Urothelium cell line (cell line): ENCODE measurements at places on chromosomes 7 and 10.

DNA sequence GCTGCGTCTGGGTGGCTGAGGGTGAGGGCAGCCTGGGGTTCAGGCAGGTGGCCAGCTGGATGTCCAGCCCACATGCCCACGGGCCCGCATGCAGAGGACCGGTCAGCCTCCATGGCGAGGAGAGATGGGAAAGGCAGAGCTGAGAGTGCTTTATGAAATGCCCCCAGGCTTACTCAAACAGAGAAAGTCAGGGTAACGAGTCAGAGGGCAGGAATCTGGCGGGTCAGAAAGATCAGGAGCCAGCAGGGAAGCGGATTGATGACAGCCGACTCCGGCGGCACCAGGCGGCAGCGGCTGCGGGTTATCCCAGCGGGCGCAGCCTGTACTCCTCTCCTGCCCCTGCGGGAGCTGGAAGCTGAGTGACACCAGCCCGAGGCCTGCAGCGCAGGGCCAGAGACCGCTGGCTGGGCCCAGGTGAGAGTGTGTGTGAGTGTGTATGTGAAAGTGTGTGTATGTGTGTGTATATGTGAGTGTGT is 13.4 kb downstream of the SLC13A4 start:
- peak; percentile 21 for DNase-seq

GRCh38 chr7:50730446-50731400 is 52.0 kb downstream of the GRB10 start:
- DNase-seq: no peak

- DNase-seq: no peak
These were observed 248.8 kb upstream of the ZMIZ1 start for GRCh38 chr10:78820007-78820362.

DNA sequence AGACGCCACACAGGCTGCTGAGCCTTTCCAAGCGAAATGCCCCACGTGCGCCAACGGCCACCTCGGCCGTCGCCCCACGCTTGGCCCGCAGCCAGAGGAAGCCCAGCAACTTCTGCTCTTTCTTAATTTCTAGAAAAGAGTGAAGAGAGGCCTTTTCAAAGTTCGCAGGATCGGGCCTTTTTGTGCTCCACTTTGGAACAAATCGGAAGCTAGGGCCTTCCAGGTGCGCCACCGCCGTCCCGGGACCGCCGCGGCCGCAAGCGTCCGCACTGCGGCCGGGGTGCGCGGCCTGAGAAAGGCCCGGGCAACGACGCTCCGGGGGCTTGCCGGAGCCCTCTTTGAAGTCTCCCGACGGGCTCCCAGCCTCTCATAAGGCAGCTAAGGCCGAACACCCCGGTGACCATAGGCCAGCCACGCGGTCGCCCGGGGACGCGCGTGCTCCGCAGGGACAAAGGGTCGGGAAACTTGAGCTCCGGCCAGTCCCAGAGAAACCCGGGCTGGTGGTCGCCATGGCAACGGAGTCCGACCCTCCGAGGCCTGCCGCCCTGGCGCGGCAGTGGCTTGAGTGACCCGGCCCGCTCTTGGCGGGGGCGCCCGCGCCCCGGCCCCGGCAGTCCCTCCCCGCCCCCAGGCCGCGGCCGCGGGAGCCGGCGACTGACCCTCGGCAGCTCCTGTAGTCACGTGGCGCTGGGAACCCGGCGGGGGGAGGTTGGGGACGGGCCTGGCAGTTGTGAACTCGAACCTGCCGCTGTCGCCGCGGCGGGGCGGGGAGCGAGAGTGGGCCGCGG is at the start of gene REPIN1:
TSS of gene REPIN1 (plus strand) at position 727 of the 788 bp plus-strand sequence. CDS start 890 bp downstream, outside the sequence.
- peak; percentile 63 for DNase-seq

DNA sequence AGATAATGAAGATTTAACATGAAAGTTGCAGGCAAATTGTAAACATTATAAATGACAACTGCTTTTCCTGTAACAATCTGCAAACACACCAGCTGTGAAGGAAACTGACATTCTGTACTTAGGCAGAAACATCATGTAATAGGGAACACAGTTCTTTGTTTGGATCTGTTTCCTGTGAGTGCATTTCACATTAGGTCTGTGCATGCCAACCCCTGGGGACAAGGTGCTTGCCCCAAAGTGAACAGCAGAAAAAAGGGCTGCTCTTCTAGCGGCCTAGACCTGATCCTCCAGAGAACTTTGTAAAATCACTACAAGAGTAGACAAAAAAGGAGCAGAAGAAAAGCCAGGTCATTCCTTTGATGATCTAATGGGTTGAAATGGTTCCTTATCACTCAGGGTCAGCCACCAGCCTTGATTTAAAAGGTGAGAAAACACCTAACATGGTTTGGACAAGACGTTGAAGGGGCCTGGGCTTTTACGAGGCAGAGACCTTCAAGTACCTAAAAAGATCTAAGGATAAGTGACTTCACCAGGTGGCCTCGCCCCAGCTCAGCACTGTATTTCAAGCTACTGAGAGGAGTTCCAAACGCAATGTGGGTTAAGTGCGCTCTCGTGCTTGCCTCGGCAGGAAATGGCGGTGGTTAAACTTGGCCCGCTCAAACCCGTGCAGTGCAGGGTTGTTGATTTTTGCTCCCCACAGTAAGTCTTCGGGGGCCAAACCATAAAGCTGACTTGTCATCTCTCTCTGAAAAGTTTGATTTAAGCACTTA is 249.7 kb downstream of the CREB5 start:
- no peak for DNase-seq

DNA sequence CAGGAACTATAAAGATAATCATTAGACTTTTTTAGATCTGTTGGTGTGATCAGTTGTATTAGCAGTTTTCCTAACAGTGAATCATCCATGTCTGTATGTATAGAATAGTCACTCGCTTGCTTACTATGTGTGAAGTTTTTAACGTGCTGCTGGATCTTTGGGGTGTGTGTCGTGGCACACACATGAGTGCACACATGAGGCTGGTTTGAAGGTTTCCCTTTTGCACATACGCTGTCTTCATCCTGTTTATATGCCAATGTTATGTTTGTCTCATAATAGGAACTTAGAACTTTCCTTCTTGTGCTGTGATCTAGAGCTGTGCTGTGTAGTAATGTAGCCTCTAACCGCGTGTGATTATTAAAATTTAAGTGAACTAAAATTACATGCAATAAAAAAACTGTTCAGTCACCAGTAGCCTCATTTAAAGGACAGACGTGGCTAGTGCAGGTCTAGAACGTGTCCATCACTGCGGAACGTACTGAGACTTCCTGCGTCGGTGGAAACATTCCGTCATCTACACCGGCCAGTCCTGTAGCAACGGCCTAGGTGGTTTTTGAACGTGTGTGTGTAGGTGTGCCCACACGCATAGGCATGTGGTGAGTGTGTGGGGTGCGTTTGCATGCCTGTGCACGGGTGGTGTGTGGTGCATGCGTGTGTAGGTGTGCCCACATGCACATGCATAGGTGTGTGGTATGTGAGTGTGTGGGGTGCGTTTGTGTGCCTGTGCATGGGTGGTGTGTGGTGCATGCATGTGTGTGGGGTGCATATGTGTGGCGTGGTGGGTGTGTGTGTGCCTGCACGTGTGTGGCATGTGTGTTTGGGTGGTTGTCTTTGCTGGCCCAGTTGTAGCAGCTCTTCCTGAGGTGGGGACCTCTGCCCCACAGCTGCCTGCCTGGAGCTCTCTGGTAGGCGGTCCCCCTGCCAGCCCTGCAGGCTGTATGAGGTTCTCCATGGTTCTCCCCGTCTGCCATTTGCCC is 56.6 kb downstream of the INPP5A start:
- no peak for DNase-seq

GRCh38 chr7:148763622-148764021 is 64.9 kb downstream of the CUL1 start:
- no peak for DNase-seq

- DNase-seq: peak; percentile 73
These were observed 5.9 kb upstream of the ITGA8 start for GRCh38 chr10:15725603-15726002.

DNA sequence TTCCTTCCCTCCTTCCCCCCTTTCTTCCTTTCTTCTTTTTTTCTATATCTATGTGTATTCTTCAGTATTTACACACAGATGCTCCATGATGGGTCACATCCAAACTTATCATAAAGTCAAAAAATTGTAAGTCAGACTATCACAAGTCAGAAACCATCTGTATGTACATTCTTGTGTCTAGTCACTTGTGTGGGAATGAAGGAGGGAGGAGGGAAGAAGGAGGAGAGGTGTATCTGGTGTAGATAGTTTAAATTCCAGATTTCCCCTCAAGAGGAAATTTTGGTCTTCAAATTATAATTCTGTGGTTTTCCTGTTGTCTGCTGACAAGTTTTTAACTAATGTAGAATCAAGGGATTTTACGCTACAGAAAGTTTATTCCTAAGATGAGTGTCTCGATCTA is 287.2 kb downstream of the ETV1 start:
- no peak for DNase-seq

DNA sequence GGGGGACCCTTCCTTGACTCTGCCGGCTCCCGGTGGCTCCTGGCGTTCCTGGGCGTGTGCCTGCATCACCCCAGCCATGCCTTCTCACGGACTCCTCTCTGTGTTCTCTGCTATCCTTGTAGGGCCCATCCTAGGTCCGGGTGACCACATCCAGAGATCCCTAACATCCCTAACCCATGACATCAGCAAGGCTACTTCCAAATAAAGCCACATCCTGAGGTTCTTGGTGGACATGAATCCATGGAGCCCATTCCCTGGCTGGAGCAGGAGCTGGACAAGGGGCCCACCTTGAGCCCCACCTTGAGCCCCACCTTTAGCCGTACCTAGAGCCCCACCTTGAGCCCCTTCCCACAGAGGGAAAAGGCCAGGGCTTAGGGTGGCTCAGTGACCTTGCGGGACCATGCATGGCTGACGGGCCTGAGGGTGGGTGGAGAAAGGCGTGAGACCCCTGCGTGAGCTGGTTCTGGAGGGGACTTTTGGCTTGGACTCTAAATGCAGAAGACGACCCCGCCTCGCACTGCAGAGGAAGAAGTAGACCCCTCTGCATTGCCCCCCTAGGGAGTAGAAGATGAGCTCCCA is 58.5 kb upstream of the INPP5A start:
- no peak for DNase-seq

- DNase-seq: no peak
These were observed 380.7 kb upstream of the PFKP start for GRCh38 chr10:2686691-2687090.

DNA sequence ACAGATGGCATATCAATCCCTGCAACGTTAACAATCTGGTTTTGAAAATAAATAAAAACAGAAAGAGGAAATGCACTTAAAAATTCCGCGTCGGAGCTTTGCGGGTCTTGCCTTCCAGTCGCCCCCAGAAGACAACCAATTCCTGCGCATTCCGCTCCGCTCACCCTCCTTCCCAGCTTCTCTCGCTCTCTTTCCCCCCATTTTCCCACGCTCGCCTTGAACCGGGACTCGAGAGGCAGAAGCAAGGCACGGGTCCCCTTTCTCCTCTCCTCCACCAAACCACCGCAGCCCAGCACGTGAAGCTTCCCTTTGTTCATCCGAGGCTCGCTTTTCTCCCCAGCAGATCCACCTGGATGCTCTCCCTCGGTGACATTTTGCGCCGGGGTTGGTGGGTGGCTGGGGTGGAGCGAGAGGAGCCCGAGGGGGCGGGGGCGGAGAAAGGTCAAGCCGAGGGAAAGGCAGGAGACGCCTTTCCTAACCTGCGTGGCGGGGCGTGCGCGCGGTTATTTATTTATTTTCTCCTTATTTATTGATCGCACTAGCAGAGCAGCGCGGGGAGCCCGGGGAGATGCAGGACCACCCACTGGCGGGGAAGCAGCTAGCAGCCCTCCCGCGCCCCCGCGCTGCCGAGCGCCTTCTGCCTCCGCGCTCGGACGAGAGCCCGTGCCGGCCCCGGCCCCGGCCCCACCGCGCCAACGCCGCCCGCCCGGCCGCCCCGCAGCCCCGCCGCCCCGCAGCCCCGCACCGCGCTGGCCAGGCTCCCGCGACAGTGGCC is at the start of gene KCND2:
TSS of gene KCND2 (plus strand) at position 475 of the 775 bp plus-strand sequence.
- no peak for DNase-seq

DNA sequence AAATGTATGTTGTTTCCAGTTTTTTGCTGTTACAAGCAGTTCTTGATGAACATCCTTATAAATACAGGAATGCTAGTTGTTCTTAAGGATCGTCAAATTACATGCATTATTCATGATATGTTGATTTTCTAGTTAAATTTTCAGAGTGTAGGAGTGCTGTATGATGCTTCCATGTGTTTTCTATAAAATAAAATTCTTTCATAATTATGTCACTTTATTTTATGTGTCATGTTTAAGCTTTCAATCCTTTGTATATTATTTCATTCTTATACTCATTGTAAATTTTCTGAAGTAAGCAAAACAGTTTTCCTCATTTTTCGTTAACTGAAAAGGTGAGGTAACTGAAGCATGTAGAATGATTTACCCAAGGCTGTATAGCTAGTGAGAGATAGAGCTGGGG is 16.8 kb upstream of the MYPN start:
- DNase-seq: no peak

GRCh38 chr7:142356166-142356565 is 98.3 kb upstream of the PRSS58 start:
- DNase-seq: no peak

GRCh38 chr7:133040674-133041073 is 41.2 kb downstream of the CHCHD3 start:
- no peak for DNase-seq

DNA sequence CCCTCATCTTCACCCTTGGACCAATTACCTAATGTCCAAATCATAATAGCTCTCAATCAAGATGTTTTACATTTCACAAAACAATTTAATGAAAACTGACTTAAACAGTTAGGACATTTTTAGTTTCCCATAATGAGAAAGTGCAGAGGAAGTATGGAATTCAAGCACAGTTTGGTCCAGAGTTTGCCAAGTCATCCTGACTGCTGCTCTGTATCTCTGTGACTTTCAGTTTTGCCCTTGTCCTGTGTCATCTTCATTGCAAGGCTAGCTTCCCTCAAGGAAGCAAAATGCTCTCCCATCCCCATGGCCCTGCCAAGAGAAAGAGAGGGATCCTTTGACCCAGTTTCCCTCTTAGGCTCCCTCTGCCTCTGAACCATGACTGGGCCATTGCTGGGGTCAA is 7.9 kb upstream of the PLEKHS1 start:
- DNase-seq: no peak

- DNase-seq: no peak
These were observed 696.9 kb upstream of the NRP1 start for GRCh38 chr10:34031400-34031799.

GRCh38 chr7:132614428-132615318 is 38.4 kb upstream of the PLXNA4 start:
- DNase-seq: peak; percentile 6

DNA sequence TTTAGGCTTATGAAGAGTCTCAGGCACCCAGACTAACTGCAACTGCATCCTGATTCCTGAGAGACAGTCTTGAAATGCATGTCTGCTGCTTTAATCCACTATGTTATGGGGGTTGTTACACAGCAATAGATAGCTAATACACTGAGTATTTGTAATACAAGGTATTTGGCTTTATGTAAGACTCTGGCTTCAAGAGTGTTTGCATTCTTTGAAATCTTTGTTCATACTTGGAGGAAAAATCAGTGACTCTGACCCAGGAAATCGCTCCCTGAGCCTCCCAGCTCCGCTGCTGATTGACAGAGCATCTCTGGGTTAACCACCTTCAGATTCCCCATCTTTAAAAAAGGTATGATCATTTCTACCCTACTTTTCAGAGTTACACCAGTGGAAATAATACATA is 133.9 kb downstream of the MTPAP start:
- DNase-seq: no peak

- DNase-seq: peak; percentile 12
These were observed 622 bp downstream of the CPEB3 start for GRCh38 chr10:92290076-92290836.
